ENCODE measurements at places on chromosomes 2 and 18.

- no peak for DNase-seq
Observed at GRCh38 chr2:110955556-110955955, 165.2 kb upstream of the BCL2L11 start.

GRCh38 chr18:79738581-79739439 is 58.9 kb upstream of the KCNG2 start:
- DNase-seq: no peak

DNA sequence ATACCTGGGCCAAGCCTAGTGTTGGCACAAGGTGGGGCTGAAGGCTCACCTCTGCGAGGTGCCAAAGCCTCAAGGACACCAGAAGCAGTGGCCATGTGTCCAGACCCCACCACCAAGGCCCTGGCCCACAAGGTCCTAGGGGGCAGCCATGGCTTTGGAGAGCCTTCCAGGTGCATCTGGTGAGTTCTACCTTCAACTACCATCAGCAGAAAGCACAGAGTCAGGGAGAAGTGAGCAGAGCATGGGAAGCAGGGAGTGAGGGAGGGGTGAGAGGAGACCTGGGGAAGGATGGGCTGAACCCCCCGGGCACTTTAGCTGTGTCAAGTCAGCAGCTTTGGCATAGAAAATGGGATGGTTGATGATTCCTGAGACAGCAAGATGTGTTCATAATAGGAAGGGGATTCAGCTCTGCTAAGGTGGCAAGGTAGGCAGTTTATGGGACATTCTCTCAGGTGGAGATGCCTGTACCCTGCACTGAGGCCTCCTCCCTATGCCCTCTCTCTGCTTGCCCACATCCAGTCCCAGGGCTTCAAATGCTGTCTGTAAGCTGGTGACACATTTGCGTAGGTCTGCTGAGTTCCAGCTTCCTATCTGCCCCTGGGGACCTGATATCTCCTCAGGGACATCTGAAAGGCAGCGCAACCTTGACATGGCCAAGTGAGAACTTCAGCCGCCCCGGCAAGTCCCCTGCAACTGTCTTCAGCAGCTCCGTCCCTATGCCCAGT is 83.4 kb upstream of the RGPD5 start:
- DNase-seq: no peak

- DNase-seq: no peak
Observed at GRCh38 chr2:107627164-107627563, 199.5 kb upstream of the RGPD4 start.

DNA sequence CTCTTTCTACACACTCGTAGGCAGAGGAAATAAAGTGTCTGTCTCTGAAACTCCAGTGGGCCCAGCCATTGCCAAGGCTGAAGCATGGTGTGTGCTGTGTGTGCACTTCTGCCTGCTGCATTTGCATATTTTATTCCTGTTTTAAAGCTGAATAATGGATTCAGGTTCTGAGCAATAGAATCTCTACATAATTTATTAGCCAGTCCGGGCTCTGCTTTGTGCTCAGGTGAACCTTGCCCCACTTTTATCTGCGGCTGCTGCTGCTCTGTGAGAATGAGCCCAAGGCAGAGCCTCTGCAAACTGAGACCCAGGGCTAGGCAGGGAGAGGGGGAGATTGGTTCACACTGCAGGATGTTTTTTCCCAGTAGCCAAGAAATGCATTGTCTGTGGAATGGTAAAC is 64.6 kb upstream of the SH3BP4 start:
- DNase-seq: no peak

- no peak for DNase-seq
Observed at GRCh38 chr2:96111823-96112500, 4.4 kb downstream of the ADRA2B start.

DNA sequence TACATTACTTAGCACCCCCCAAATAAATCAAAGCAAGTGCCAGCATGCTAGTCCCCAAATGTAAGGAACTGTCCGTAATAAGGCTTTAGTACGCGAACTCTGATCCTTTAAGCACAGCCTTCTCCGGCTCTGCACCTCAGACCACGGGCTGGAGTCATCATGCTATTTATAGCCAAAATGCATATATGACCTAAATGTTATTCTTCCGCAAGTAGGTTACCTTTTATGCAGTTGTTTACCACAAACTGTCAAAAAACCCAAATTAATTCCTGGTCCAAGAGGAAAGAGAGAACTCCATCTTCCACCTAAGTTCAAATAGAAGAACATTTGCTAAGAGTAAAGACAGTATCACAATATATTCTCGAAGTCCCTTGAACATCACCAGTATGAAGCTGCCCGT is 42.7 kb downstream of the ZNF516 start:
- DNase-seq: no peak

GRCh38 chr2:111072220-111072871 is 48.4 kb upstream of the BCL2L11 start:
- no peak for DNase-seq

DNA sequence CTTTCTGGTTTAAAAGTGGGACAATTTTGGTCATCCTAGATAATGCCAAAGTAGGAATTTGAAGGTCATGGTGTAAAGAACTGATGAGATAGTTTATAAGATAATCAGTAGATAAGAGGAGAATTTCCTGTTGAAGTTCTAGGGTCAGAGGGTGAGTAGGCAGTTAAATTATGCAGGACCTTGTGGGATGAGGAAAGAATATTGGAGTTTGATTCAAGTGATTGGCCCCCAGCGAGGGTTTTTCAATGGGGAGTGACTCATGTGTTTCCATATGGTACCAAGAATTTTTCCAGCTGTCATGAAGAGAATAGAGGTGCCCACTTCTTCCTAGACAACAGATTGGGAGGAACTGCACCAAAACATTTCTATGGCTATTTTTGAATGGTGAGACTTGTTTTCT is 940.2 kb upstream of the ZEB2 start:
- DNase-seq: no peak

DNA sequence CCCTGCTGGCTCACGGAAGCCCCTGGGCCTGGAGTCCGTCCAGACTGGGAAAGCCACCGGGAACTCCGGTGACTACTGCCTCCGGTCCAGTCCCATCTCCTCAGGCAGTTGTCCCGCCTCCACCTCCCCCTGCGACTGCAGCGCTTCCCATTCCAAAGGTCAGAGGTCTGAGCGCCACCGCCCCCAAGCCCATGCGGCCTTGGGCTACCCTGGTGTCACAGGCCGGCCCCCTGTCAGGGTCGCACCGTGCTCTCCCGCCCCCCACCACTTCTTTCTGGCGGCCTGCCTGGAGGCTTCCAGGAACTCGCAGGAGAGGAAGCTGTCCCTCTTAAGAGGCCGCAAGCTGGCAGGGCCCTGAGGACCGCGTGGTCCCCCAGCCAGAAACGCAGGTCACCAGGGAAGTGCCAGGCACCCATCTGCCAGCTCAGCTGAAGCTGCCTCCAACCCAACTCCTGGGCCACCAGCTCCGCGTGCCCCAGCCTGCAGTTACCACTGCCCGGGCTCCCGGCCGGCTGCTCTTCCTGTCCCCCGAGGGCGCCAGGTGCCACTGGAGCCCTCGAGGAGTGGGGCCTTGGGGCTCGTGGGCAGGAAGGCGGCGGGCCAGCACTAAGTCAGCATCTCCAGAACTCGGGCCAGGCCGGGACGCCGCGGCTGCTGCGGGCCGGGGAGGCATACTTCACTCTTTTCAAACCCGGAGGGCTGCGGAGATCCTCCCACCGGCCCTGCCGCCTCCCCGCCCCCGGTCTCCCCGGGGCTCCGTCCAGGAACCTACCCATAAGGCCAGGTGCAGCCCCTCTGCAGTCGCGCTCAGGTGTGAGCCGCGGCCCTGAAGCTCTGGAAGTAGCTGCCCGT is 83.3 kb upstream of the POMC start:
- no peak for DNase-seq

- DNase-seq: no peak
Observed at GRCh38 chr2:201830666-201831065, 24.3 kb downstream of the CDK15 start.

GRCh38 chr2:197889041-197889440 is 84.6 kb downstream of the PLCL1 start:
- DNase-seq: peak; percentile 63

GRCh38 chr2:161134547-161135518 is 25.4 kb upstream of the TANK start:
- no peak for DNase-seq

DNA sequence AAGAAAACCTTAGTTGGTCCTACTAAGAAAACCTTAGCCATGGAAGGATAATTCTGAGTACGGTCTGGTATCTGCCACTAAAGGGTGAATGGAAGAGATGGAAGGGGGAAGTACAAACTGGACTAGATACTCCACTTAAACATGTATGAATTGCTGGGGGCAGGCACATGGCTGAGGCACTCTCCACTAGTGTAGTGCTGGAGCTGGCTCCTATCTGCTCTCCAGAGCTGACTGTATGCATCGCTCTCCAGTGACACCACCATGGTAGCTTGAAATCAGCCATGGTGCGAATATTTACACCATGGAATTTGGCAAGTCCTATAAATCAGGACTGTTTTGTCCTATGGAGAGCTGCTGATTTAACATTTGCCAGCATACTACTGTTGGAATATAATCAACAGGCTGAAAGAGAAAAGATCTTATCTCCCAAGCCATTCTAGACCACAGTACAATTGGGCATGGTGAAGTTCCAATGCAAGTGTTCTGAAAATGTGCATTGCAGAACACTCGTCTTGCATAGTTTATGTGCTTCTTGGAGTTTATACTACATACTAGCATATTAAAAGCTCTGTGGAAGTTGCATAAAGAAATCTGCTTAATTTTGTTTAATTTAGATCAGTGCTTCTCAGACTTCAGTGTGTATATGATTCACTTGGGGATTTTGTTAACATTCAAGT is 277.4 kb downstream of the TDRD15 start:
- no peak for DNase-seq

DNA sequence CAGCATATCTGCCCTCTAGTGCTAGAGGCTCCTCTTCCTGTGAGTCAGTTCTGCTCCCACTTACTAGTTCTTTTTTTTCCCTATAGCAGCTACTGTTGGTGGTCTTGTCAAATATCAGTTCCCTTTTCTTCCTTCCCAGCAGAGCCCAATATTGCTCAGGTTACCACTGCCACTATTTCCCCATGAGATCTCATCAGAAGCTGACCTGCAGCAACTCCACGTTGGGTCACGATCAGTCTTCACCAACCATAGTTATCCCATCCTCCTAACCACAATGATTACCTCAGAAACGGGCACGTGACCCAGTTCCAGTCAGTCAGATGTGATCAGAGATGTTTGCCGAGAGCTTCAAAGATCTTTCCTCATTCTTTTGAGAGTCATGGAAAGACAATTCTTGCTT is 59.7 kb upstream of the CAPN13 start:
- DNase-seq: no peak

- DNase-seq: no peak
Observed at GRCh38 chr2:113905886-113906285, 16.0 kb downstream of the ACTR3 start.

GRCh38 chr2:1773883-1774282 is 29.6 kb upstream of the PXDN start:
- DNase-seq: no peak

DNA sequence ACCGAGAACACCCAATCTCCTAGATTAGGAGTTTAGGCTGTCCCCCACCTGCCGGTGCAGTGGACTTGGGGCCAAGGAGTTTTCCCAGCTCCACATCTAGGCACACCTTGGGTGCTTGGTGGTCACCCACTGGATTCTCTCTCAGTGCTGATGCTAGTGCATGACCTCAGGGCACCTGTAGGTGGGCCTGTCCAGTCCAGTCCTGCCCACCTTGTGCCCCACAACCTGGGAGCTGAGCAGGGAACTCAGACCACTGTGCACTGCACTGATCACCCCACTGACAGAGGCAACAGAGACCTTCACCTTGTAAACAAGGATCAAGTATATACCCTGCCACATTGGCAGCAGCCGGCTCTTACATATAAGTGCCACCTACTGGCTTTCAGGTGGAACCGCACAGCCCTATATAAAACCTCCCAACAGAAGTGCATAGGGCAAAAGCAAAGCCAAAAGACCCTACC is 12.7 kb upstream of the CDH19 start:
- no peak for DNase-seq

DNA sequence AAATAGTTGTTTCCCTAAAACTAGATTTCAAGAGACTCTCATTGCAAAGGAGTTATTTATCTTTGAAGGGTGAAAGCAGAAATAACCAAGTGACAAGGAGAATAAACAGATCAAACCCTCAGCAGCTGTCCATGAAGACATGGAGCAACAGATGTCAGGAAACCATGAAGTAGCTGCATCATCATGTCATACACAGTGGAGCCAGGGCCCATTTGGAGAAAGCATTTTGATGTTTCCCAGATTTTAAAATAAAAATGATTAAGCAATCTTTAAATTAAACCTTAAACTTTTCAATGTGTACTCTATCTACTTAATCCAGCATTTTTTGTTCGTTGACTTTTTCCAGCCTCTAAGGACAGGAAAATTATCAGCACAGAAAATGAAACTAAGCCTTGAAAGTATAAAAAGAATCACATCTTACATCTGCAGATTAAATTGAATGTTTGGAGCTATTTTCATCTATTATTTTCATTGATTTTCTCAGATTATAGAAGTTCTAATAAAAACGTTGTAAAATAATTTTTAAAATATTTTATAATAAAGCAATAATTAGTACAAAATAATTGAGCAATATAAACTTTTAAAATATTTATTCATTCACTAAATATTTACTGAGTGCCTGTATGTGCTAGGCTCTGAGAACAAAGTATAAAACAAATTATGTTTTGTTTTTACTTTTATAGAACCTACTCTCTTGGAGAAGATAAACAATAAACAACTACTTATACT is 860.1 kb downstream of the BCL11A start:
- DNase-seq: no peak

DNA sequence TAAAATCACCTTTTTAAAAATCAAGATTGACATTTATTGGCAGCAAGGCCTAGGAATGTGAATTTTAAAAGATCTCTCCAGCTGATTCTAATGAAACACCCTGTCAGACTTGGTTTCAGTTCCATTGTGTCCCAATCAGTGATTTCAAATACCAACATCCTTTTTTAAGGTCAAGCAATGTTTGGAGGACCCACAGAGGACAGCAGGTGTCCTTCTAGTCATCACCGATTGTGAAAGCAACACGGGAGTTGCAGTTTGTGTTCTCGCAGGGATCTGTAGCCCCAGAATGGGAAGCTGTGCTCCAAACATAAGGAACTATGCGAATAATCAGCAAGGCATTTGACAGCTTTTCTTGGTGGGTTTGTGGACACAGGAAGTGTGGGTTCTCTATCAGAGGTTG is 4.5 kb upstream of the KIDINS220 start:
- no peak for DNase-seq

- DNase-seq: peak; percentile 2
Observed at GRCh38 chr18:6294148-6294784, 120.4 kb downstream of the L3MBTL4 start.

DNA sequence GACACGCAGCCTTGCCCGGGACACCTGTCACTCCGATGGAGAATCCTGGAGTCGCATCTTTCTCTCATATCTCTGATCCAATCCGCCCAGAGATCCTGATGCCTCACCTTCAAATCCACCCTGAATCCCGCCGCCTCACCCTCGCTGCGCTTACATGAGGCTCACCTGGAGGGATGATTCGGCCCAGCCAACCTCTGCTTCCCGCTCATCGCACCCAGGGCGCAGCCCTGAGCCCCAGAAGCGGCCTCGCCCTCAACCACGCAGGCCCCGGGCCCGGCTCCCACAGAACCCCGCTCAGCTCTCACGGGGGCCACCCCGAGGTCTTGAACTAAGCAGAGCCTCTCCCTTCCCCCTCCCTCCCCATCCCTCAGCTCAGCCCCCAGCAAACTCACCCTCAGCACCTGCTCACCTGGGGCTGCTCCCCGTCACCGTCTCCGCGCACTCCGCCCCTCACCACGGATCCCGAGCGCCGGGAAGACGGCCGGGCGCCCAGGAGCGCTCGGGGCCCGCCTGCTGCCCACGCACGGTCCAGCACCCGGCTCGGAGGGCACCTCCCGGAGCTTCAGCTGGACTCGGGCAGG is 160.0 kb downstream of the NDUFA10 start:
- DNase-seq: no peak

Data from CD4-positive, alpha-beta T cell treated with Interleukin-15 for 4 hours (primary cell).